ENCODE measurements at places on chromosomes 2 and 18.

DNA sequence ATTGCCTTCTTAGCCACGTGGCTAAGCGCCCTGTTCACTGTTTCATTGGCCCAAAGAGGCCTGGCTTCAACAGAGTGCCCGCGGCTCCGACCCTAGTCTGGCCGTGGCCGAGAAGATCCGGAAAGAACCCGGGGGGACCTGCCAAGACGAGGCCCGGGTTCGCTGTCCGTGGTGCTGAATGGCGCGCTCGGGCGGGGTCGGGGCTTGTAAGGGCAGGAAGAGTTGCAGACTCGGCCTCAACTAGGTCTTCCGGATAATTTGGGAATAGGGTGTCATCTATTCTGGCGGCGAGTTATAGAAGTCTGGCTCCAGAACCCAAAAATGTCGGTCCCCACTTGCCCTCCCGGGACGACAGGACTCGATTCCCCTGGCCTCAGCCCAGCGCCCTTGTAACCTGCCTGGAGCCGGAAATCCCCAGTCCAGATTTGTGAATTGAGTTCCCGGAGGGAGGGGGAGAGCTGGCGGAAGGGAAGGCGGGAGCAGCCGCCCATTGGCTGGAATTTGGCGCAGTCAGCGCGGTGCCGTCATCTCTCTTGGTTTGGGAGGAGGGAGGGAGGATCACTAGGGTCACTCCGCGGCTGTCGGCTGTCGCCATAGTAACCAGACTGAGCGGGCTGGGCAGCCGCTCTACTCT is 3.5 kb downstream of the CDK5R2 start:
- no peak for DNase-seq

- no peak for DNase-seq
Observed at GRCh38 chr2:22634167-22634566, 750.8 kb upstream of the KLHL29 start.

GRCh38 chr2:64233376-64233922 is 89.2 kb upstream of the PELI1 start:
- no peak for DNase-seq

DNA sequence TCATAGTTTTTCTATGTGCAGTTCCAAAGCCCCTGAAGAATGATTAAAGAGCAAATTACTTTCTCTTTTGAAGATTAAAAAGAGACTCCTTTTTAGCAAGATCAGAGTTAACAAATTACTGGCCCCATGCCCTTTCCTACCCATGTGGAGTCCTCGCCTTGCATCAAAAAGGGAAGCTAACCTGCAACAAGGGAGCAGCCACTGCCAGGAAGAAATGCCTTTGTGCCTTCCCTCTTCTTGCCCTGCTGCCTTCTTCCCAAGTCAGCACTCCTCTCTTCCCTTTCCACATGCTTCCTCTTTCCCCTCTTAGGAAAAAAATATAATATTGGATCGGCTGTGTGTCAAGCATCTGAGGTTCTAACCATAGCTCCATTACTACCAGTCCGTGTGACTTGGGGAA is 37.1 kb upstream of the CYP1B1 start:
- no peak for DNase-seq

DNA sequence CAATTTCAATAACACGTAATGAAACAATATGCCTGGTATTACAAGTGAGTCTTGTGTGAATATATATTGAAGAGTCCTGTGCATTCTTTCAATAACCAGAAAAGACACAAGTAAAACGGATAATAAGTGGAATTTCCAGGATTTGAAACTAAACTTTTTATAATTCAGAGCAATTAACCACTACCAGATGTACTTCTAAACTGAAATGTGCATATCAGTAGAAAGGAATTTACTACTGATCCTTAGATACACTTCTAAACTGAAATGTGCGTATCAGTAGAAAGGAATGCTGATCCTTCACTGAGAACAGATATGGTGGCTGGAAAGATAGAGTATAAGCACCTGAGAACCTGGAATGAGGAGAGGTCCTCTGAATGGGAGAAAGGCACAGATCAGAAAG is 470.9 kb upstream of the SPHKAP start:
- no peak for DNase-seq

DNA sequence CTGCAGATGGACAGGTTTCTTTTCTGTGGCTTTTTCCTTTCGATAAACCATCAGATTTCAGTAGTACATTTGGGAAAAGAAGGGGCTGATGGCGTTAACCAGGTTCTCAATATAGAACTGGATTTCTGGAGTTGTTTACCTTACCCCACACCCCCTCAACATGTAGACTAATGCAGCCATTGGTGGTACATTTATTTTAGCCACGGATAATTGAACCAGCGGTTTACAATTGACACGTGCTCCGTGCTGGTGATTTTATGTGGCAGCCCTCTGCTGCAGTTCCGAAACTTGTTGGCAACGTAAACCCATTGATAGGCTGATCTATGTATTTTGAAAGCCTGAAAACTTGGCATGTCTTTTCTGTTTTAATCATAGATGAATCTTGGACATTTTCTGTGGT is 5.4 kb downstream of the SOX11 start:
- DNase-seq = no peak

GRCh38 chr2:106065983-106066820 is 127.9 kb downstream of the UXS1 start:
- no peak for DNase-seq

- peak; percentile 35 for DNase-seq
Observed at GRCh38 chr2:45497355-45497754, 113.7 kb downstream of the SRBD1 start.

DNA sequence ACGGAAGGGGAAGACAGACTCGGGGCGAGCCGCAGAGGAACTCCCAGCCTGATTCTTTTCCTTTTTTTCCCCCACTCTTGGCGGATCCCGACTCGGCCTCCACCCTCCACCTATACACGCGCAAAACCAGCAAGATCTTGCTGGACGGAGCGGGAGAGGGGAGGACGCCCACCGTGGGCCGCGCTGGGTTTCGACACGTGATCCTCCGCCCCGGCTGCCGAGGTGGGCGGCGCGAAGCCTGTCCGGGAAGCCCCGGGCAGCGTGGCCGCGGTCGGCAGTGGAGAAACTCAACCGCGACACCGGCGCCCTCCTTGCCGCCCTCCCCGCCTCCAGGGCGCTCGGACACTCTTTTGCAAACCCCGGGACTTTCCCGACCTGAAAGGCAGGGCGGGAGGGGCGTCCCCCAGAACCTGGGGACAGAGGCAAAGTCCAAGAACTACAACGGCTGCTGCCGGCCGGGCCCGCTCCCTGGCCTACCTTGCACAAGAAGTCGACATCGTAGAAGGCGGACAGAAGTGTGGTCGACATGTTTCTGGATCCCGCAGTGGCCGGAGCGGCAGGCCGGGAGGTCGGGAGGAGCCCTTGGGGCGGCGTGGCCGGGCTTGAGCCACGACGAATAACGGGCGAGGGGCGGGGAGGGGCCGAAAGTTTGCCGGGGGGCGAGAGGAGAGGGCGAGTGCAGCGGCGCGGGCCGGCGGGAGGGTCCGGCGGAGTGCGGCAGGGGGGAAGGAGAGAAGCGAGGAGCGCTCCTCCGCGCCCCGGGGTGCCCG is 433 bp downstream of the ZFP36L2 start:
- peak; percentile 86 for DNase-seq

DNA sequence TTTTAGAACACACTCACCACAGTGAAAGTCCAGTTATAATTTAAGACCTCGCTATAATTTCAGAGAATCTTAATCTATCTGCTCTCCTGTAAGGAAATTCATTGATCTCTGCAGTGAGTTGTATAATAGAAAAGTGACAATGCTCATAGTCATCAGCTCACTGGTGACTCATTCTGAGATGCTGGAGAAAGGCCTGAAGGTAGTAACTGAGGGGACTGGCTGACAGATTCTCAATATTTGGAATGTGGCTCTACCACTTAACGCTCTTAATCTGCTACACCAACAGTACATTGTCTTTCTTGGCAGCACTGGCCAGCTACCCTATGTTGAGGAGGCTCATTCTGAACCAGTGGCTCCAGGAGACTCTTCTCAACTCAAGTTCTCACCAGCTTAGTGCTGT is 246.1 kb downstream of the RPRM start:
- no peak for DNase-seq

- no peak for DNase-seq
Observed at GRCh38 chr2:119760237-119760955, 674 bp downstream of the PTPN4 start.
